Upper lobe of left lung (tissue), 6 donors: ENCODE measurements at places on chromosomes 11 and 22. TPM values are rescaled to one million over a fixed set of nuclear protein-coding genes. Genes with fewer than 3 reads are reported as not detected.

ARHGAP8 gene
- total RNA-seq = 29.0 TPM

GAL3ST3 gene
- 2.4 TPM for total RNA-seq

GRCh38 chr11:20277014-20277413 lies 86.5 kb upstream of the HTATIP2 start:
- no peaks in the 10 kb centered on the region for H3K36me3 ChIP-seq
- no peak for DNase-seq
- no peaks in the 10 kb centered on the region for H3K4me1 ChIP-seq
- H3K4me3 ChIP-seq = no peak overlapping the region
- H3K27me3 ChIP-seq = no peaks in the 10 kb centered on the region

PEX16 gene
- 31.6 TPM for total RNA-seq

DNA sequence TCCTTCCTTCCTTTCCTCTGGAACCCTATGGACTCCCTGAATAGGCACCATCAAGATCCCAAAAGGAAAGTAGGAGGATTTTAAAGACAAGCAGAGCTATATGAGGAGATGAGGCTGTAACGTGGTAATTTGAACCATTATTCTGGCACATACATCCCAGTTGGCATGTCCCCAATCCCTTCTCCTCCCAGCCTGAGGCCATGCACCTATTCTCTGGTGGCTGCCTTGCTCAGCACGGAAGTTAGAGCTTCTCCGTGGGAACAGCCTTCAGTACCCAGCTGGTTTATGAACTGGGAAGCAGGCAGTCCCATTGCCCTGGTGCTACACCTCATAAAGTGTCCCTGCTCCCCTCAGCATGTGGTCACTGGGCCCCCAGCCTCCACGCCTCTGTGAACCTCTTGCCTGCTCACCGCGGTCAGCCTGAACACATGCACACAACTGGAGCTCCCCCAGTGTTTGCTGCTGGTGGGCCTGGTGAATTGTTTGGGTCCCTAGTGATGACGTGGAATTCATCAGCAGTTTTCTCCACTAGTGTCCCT lies 139.9 kb upstream of the PLET1 start:
- DNase-seq = no peak
- no peak overlapping the region for H3K27ac ChIP-seq
- H3K27me3 ChIP-seq = no peaks in the 10 kb centered on the region
- no peaks in the 10 kb centered on the region for H3K36me3 ChIP-seq
- H3K4me3 ChIP-seq = no peak overlapping the region
- H3K4me1 ChIP-seq = no peaks in the 10 kb centered on the region

- no peak overlapping the region for H3K4me3 ChIP-seq
- H3K4me1 ChIP-seq = no peaks in the 10 kb centered on the region
- no peak for DNase-seq
- no peak overlapping the region for H3K27ac ChIP-seq
Measured at GRCh38 chr22:44968736-44969135, 41.1 kb downstream of the PHF21B start.
